Activated T-helper 1 cell treated with anti-CD3 and anti-CD28 coated beads, Interleukin-12 subunit alpha, Interleukin-12 subunit beta, Interleukin-2, Interleukin-4 antibody, amounts not matched to agents 30 ng/mL and 10 ng/mL and 1 ng/mL, durations not matched to agents 14 hours and 24 hours and 36 hours (primary cell): ENCODE measurements at places on chromosomes 11 and 22. TPM values are rescaled to one million over a fixed set of nuclear protein-coding genes. Genes with fewer than 3 reads are reported as not detected.
A peak's percentile ranks its signal among the peaks of the same experiment; 100 is the strongest.

FOSL1 gene
- 31.7 and 33.5 TPM in 2 replicates for total RNA-seq

XRRA1 gene
- 8.6 and 9.0 TPM in 2 replicates for total RNA-seq

FAT3 gene
- not detected in 2 replicates for total RNA-seq

INTS4 gene
- total RNA-seq, result 58.2 and 63.6 TPM in 2 replicates

HBB gene
- total RNA-seq, result not detected in 2 replicates

DNA sequence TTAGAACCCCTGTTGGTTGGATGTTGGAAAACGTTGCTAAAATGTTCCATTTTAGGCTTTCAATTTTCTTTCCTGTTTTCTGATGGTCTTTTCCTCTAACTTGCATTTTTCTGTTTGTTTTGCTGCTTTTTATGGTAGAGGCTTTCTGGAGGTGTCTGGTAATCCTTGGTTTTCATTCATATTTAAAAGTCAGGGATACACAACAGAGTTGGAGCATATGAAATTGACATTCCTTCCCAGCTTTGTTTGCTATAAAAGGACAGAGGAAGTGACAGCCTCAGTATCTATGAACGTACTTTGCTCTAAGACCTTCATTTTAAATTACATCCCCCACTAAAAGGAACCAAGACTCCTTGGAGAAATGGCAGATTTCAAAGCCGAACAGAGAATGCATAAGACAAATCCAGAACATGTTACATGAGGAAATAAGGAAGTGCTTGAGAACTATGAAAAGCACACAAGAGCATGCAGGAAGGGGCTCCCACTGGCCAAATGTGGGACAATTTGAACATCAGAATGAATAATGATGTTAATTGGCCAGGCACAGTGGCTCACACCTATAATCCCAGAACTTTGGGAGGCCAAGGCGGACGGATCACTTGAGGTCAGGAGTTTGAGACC lies 56.7 kb downstream of the PPP6R3 start:
- H3K36me3 ChIP-seq, result peaks cover 39% of the 10 kb centered on the region
- H3K27ac ChIP-seq, result no peak overlapping the region
- H3K27me3 ChIP-seq, result no peaks in the 10 kb centered on the region

GRCh38 chr11:124897674-124898262 lies at the start of gene ROBO4:
Gene ROBO4 (minus strand): TSS chr11:124897865. CDS start chr11:124897795, 70 bp downstream.
- H3K4me3 ChIP-seq, result no peak within 1 kb of the TSS
- DNase-seq, result no peak
- H3K36me3 ChIP-seq, result no peaks in the 10 kb centered on the region
- no peak within 1 kb of the TSS for H3K27ac ChIP-seq
- peaks cover 20% of the 10 kb centered on the region for H3K27me3 ChIP-seq

GRCh38 chr11:73532310-73532709 lies 65.6 kb downstream of the FAM168A start:
- peaks cover 2% of the 10 kb centered on the region for H3K27me3 ChIP-seq
- DNase-seq, result no peak
- peaks cover 3% of the 10 kb centered on the region for H3K36me3 ChIP-seq
- H3K4me3 ChIP-seq, result no peak overlapping the region

DNA sequence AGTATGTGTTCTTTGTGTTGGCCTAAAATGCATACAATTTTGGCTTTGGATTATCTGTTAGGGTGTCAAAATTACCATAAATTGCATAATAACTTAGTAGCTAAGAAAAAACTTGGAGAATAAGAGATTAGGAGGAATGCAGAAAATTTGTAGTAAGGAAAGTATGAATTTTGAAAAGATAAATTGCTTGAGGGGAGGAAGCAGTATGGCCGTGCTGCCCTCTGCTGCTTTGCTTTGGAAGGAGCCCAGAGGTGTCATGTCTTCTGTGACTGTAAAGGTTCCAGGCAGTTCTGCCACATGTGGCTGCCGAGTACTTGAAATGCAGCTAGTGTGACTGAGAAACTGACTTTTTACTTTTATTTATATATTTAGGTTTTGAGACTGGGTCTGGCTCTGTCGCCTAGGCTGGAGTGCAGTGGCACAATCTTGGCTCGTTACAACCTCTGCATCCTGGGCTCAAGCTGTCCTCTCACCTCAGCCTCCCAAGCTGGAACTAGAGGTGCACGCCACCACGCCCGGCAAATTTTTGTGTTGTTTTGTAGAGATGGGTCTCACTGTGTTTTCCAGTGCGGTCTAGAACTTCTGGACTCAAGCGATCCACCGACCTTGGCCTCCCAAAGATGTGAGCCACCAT lies 1.8 kb downstream of the ADSL start:
- peak overlapping the region; percentile 97 for H3K27ac ChIP-seq
- H3K36me3 ChIP-seq, result peaks cover 14% of the 10 kb centered on the region
- DNase-seq, result peak; percentile 45

DNA sequence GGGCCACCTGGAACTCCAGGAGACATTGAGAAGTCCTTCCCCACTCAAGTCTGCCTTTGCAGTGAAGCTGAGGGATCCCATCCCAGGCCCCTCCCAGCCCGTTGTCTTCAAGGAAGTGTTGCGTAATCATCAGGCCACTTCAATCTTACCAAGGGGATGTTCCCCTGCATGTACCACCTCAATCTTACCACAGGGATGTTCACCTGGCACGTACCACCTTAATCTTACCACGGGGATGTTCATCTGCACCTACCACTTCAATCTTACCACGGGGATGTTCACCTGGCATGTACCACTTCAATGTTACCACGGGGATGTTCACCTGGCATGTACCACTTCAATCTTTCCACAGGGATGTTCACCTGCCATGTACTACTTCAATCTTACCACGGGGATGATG lies 108.0 kb upstream of the SYN3 start:
- no peaks in the 10 kb centered on the region for H3K4me1 ChIP-seq
- DNase-seq, result no peak
- no peaks in the 10 kb centered on the region for H3K36me3 ChIP-seq
- no peak overlapping the region for H3K27ac ChIP-seq

- no peak overlapping the region for H3K4me3 ChIP-seq
- H3K4me1 ChIP-seq, result no peaks in the 10 kb centered on the region
- no peak overlapping the region for H3K27ac ChIP-seq
- H3K27me3 ChIP-seq, result peaks cover 7% of the 10 kb centered on the region
These were observed 38.1 kb downstream of the DIXDC1 start for GRCh38 chr11:111975076-111975806.

DNA sequence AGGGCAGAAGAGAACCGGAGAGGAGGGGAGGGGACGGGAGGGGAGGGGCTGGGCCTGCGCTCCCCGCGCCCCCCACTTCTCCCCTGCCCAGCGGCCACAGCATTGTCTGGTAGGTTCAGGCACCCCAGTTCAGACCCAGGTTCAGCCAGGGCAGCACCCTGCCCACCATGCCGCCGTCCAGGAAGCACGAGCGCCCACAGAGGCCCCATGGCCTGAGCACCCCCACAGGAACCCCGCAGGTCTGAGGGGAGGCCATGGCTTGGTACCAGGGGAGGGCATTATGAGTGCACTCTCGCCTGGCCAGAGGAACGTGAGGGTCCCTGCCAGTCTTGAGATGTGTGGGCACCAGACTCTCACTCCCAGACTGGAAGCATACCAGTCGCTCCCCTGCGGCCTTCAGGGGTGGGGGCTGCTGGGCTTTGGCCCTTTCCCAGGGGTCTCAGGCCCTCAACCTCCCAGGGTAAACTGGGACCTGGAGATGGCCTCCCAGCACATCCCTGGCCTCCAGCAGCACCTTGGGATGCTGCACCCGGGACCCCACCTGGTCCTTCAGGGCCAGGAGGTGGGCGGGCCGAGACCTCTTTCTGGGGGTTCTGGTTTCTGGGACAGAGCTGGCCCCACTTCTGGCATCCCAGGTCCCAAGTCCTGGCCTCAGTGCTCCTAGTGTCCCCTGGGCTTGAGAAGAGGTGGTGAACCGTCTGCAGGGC lies 597 bp upstream of the PLXNB2 start:
- H3K27ac ChIP-seq, result no peak overlapping the region
- peak overlapping the region; percentile 30 for H3K4me3 ChIP-seq
- H3K27me3 ChIP-seq, result peaks cover 10% of the 10 kb centered on the region
- peaks cover 6% of the 10 kb centered on the region for H3K4me1 ChIP-seq
- no peak for DNase-seq
- no peaks in the 10 kb centered on the region for H3K36me3 ChIP-seq

DNA sequence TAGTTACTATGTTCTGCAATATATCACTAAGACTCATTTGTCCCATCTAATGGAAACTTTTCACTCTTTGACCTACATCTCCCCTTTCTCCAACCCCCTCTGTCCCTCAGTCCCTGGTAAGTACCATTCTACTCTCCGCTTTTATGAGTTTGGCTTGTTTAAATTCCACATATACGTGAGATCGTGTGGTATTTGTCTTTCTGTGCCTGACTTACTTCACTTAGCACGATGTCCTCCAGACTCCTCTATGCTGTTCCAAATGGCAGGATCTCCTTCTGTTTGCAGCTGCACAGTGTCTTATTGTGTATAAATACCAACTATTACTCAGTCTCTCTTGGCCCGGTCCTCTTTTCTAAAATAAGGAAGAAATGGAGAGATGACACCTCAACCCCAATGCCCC lies 205.4 kb upstream of the NTM start:
- no peak for DNase-seq
- no peaks in the 10 kb centered on the region for H3K36me3 ChIP-seq
- H3K27me3 ChIP-seq, result no peaks in the 10 kb centered on the region

DNA sequence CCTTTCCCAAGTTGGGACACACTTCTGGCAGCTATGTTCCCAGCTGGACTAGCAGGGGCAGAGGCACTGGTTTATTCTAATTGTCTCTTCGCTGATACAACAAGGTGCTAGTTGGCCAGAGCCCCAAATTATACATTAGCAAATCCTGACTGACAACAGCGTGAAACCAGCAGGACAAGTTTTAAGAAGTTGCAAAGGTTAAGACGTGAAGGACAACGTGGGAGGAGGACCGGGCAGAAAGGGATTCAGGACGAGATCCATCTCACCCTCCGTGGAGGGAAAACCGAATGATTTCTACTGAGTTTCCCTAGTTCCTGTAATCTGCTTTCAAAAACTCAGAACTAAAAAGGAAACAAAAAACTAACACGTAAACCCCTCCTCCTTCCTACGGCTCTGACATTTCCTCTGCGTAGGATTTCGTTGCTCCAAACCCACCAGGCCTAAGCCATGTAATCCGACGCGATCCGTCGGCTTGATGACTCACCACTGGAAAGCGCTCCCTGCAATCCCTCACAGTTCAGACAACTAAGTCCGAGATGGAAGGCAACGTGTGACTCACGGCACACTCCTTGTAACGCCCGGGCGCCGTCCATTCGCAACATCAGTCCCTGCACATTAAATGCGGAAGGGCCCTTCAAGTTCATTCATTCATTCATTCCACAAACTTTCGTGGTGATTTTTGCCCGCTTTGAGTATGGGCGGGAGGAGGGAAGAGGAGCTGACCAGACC lies 703 bp downstream of the POGLUT3 start:
- peak overlapping the region; percentile 96 for H3K27ac ChIP-seq
- peaks cover 10% of the 10 kb centered on the region for H3K36me3 ChIP-seq
- no peaks in the 10 kb centered on the region for H3K27me3 ChIP-seq
- peaks cover 35% of the 10 kb centered on the region for H3K4me1 ChIP-seq
- peak overlapping the region; percentile 90 for H3K4me3 ChIP-seq
- peak; percentile 61 for DNase-seq
